HT-29 (cell line): ENCODE measurements at places on chromosomes 13 and 19. TPM values are rescaled to one million over a fixed set of nuclear protein-coding genes. Genes with fewer than 3 reads are reported as not detected.

GRCh38 chr13:33033051-33033812 is 17.0 kb downstream of the KL start:
- no peak for DNase-seq

C1QTNF9 gene
- total RNA-seq, result 0.61 TPM in 1 of 2 replicates, not detected in the other

- DNase-seq, result no peak
Measured at GRCh38 chr19:51324167-51324481, 12.7 kb downstream of the IGLON5 start.

- no peak for DNase-seq
Measured at GRCh38 chr13:36696410-36697010, 22.7 kb downstream of the SERTM1 start.

- no peak for DNase-seq
Measured at GRCh38 chr19:6354098-6354674, 7.1 kb upstream of the CLPP start.

KRTDAP gene
- not detected in 2 replicates for total RNA-seq

- DNase-seq, result no peak
Measured at GRCh38 chr19:31560086-31561060, 211.1 kb upstream of the TSHZ3 start.

DNA sequence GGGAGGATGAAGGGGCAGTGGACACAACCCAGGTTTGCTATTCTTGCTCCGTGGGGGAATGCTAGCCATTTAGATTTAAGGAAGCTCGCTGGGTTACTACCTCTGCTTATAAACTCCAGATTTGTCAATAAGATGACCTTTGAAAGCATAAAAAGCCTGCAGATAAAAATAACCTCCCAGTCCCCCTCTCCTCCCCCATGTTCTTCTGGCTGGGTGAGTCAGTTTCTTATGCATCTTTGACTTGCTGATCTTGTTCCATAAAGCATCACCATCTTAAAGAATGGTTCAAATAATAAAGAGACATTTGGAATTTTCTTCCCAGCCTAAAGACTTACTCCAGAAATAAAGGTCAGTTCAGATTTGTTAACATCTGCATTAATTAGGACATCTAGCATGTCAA is 118.3 kb upstream of the RNF113B start:
- no peak for DNase-seq

VSIG10L gene
- total RNA-seq, result 35.1 and 42.6 TPM in 2 replicates

- no peak for DNase-seq
Measured at GRCh38 chr19:6229951-6230712, 49.6 kb downstream of the MLLT1 start.

GRCh38 chr13:81929988-81930387 is 1589.1 kb upstream of the SPRY2 start:
- peak; percentile 60 for DNase-seq

NLRP9 gene
- not detected in 2 replicates for total RNA-seq

- peak; percentile 63 for DNase-seq
Measured at GRCh38 chr19:56091751-56092546, 29.1 kb downstream of the ZNF787 start.

DNA sequence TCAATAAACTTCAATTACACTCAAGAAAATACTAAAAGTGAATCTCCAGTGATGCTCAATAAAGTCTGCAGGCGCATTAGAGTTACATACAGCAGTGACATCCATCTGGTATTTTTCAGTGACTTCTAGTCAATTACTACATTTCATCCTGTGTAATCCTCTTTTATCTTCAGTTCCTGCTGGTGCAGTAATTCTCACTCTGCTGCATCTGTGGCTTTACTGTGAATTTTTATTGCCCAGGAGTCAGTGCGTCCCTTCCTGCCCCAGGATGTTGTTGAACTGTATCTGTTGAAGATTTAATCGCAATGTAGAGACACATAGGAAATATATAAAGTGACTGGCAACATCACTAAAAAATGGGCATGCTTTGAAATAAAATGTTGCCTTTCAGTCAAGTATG is 196.3 kb upstream of the TMTC4 start:
- DNase-seq, result no peak

DNA sequence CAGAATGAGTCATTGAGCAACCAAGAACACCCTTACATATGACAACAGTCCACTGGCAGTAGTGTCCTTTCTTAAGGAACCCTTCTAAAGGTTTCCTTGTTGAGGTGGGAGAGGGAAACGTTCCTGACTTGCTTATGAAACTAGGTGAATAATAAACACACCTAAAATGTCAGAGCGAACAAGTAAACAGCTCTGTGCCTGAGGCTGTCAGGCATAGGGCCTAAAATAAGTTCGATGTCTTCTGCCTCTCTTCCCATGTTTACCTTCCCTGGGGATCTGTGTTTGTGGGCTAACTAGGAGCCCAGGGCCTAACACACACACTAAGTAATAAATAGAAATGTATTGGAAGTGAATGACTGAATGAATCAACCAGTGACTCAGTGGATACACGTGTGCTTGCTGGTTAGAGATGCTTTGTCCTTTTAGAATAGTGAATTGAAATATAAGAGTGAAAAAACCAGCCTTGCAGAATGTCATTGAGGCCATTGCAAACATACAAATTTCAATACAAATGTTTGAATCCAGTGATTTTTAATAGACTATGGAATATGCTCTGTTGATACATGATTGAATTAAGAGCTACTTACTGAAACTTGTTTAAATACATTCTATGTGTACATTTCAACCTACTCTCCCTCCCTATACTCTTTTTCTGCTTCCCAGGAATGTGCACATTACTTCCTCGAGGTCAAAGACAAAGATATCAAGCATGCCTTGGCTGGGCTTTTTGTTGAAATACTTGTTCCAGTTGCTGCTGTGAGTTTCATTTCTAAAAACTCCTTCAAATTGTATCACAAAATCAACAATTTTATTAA is 102.9 kb downstream of the FRY start:
- DNase-seq, result no peak

SYNGR4 gene
- total RNA-seq, result 0.34 and 1.2 TPM in 2 replicates

PRR19 gene
- total RNA-seq, result 4.4 and 4.7 TPM in 2 replicates

- DNase-seq, result no peak
Measured at GRCh38 chr19:18802354-18802753, 11.2 kb upstream of the COMP start.

- DNase-seq, result no peak
Measured at GRCh38 chr19:29548483-29549085, 22.8 kb downstream of the VSTM2B start.

- no peak for DNase-seq
Measured at GRCh38 chr13:88022431-88023208, 351.4 kb downstream of the SLITRK5 start.

TIMM13 gene
- total RNA-seq, result 154 and 163 TPM in 2 replicates

- DNase-seq, result no peak
Measured at GRCh38 chr13:65597839-65598818, 1632.0 kb downstream of the PCDH9 start.

- peak; percentile 73 for DNase-seq
Measured at GRCh38 chr19:45161738-45162607, 1.2 kb upstream of the NKPD1 start.

DNA sequence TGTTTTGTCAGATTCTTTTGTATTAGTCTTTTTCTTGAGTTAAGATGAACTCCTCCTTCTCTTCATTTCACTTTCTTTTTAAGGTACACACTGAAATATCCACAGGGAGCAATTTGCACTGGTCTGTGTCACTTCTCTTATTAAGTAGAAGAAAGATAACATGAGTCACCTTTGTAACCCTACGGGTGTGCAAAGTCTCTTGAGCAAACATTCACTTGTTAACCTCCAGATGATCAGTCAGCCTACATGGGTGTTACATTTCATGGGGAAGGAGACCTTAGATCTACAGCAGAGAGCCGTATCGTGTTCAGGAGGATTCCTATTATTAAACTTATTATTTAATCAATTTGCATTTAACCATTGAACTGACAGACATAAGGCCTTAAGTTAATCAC is 5.1 kb downstream of the ZNF507 start:
- DNase-seq, result no peak

- DNase-seq, result peak; percentile 59
Measured at GRCh38 chr19:18223860-18224524, 2.2 kb downstream of the PDE4C start.

C19orf85 gene
- total RNA-seq, result 0.41 and 0.83 TPM in 2 replicates

DNA sequence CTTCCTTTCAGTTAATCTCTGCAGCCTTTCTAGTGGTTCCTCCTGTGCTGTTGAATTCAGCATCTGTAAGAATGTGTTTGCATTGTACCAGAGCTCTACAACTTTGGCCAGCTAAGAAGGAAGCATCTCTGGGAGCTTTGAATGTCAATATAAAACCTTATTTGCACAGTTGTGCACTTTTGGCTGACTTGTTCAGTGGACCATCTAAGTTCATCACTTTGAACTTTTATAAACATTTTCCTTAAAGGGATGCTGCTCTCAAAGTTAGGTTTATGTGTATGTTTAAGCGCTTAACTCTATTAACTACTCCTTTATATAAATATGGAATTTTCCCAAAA is 15.6 kb downstream of the POLR1D start:
- no peak for DNase-seq

SLC10A2 gene
- not detected in 2 replicates for total RNA-seq

SOHLH2 gene
- total RNA-seq, result not detected in 2 replicates

CGB3 gene
- not detected in 2 replicates for total RNA-seq

GRCh38 chr19:40682431-40682964 is 8.0 kb downstream of the NUMBL start:
- no peak for DNase-seq

- peak; percentile 26 for DNase-seq
Measured at GRCh38 chr19:29662604-29663404, 2.5 kb upstream of the PLEKHF1 start.

DNA sequence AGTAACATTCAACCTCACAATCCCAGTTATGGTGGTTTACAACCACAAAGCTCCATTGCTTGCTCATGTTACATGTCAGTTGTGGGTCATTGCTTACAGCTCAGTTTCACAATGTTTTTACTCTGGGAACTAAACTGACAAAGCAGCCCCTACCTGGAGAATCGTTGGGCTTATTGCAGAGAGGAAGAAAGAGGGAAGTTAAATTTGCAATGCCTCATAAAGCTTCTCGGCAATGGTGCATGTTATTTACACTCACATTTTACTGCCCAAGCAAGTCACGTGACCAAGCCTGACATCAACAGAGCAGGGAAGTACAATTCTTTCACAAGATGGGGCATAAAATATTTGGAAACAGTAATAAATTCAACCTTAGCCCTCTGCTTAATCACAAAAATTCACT is 441.6 kb downstream of the TDRD3 start:
- no peak for DNase-seq

GRCh38 chr19:898663-899062 is 5.4 kb downstream of the RNU6-9 start:
- no peak for DNase-seq

DNA sequence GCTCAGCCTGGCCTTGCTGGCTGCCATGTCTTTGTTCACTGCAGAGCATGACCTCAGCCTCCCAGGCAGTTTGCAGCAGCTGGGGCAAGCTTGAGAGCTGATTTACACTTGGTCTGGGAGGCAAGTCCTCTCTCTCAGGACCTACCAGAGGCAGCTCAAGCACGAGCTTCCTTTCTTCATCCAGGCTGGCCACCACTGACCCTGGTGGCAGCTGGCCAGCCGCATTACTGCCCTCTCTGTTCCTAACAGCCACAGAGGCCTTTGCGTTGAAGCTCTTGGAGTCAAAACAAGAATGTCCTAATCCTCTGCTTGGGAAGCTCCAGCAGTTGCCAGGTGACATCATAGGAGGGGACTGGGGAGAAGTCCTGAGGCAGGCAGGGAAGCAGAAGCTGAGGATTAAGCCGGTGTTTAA is 85.7 kb downstream of the NUFIP1 start:
- DNase-seq, result no peak

PGLYRP1 gene
- not detected in 2 replicates for total RNA-seq

- no peak for DNase-seq
Measured at GRCh38 chr13:109113427-109113826, 484.0 kb downstream of the MYO16 start.

CASP14 gene
- total RNA-seq, result not detected in 2 replicates
